ENCODE measurements at places on chromosomes 3 and 15.

DNA sequence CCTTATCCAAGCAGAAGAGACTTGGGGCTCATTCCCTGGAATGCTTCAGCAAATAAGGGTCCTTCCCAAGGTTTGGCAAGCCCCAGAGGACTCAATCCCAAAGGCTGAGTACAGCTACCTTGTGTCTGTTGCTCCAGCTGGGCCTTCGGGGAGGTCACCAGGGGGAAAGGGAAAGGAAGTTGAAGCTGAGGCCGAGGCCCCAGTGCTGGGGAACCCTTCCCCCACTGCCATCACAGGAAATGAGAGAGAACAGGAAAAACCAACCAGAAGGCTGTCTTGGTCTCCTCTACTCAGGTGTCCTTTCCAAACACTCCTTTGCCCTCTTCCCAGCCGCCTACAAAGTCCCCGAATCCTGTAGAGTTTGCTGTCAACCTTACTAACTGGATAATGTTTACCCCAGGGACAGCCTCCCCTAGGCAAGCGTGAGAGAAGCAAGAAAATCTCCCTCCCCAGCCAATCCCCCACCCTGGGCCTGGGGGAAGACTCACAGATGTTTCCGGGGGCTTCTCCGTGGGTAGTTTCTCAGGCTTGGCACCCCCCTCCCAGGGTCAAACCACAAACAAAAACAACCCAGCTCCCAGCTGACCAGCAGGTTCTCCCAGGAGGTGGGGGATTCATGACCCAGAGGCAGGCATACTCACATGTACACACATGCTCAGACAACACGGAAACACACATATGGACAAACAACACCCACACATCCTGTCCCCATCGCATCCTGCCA is 5.5 kb downstream of the CSRNP1 start:
- no peak for DNase-seq

- DNase-seq: no peak
Observed at GRCh38 chr3:151226088-151226563, 23.1 kb upstream of the GPR171 start.

DNA sequence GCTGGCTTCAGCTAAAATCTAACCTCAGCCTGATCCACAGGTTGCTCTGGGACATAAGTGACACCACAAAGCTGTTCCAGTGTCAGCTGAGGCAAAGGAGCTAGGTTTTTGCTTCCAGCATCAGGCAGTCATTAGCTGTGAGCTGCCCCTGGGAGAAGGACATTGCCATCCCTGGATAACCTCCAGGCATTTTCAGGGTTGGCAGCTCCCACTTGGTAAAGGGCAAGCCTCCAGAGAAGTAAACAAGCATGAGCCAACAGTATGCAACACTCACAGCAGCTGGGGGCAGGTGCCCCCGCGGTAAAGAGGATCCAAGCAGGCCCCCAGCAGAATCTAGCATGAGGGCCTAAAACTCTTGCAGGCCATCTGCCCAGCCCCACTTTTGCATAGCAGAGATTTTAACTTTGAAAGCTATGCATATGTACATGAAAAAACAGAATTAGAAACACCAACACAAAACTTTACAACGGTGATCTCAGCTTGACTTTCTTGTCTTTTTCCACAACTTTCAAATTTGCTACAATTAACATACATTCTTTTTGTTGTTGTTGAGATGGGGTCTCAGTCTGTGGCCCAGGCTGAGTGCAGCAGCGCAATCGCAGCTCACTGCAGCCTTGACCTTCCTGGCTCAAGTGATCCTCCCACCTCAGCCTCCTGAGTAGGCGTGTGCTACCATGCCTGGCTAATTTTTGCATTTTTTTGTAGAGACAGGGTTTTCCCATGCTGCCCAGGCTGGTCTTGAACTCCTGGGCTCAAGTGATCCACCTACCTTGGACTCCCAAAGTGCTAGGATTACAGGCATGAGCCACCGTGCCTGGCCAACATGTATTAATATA is 83.8 kb upstream of the TPM1 start:
- DNase-seq: no peak

GRCh38 chr3:128279601-128279880 is 126.3 kb downstream of the EEFSEC start:
- no peak for DNase-seq

DNA sequence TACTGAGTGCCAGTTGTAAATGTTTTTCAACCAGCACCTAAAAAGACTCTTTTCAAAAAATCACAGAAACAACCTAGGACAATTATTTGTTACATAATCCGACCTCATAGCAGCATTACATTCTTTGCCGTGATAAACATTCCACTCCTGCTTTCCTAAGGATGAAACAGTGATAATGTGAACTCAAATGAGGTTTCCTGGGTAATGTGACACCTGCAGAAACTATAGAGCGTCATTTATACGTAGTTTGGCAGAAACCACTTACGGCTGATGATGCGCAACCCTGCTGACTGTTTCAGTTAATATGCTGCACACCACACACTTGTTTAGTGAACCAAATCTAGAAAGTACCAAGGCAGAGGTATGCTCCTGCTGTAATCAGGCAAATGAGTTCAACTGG is 55.8 kb downstream of the SEMA6D start:
- no peak for DNase-seq

GRCh38 chr3:197376020-197376419 is 77.6 kb upstream of the DLG1 start:
- peak; percentile 37 for DNase-seq

DNA sequence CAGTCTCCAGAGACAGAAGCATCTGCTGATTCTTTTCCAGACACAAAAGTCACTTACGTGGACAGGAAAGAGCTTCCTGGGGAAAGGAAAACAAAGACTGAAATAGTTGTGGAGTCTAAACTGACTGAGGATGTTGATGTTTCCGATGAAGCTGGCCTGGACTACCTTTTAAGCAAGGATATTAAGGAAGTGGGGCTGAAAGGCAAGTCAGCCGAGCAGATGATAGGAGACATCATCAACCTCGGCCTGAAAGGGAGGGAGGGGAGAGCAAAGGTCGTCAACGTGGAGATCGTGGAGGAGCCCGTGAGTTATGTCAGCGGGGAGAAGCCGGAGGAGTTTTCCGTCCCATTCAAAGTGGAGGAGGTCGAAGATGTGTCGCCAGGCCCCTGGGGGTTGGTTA is 25.4 kb downstream of the SYNM start:
- no peak for DNase-seq

DNA sequence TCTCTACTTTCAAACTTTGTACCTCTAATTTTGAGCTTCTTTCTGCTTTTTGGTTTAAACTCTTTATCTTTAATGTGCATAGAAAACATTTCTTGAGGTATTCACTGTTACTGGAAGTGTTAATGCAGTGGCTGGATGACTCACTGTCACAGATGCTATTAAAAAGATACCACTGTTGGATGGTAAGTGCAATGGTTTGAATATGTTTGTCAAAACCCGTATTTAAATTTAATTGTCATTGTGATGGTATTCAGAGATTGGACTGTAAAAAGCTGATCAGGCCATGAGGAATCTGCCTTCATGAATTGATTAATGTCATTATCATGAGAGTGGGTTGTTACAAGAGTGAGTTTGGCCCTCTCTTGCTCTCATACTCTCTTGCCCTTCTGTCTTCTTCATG is 70.6 kb downstream of the AP4E1 start:
- DNase-seq: no peak

DNA sequence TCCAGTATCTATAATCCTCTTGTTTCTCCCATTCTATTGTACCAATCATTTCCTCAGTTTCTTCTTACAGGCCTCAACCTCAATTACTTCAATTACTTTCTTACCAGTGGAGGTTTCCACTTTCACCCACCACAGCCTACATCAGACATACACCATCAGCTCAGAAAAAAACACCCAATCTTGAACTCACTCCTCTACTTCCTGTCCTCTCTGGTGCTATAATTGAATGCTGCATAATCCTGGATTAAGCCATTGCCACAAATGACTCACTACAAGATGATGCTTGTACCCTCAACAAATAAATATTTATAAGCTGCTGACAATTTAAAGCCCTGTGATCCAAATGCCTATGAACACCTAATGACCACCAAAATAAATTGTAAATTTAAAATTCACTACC is 18.5 kb downstream of the RYK start:
- no peak for DNase-seq

GRCh38 chr15:95664450-95664849 is 666.0 kb upstream of the NR2F2 start:
- no peak for DNase-seq

DNA sequence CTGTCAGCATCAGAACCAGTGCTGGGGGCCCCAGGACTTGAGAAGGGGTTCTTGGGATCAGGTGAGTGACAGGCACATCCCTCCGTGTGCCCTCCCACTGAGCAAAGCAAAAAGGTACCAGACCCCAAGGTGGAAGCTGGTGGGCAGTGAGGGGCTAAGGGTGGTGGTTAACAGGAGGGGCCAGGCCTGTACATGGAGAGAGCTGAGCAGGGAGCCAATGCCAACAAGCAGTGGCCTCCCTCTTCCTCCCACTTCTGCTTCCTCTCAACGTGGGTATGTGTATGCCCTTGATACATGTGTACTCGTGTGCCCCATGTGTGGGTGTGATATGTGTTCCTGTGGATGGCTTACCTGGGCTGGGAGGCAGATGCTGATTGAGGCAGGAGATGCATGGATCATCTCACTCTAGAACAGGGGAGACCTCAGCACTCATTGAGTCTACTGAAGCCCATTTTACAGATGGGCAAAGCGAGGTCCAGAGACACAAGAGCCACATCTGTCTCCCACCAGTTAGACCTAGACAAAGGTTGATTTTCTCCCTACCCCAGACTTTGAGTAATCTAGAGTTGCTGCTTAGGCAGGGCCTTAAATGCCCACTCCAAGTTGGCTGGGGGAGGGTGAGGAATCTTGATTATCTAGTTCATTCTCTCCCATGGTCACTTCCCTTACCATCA is 945 bp downstream of the VIPR1 start:
- peak; percentile 19 for DNase-seq

GRCh38 chr3:15460891-15461531 is 33.6 kb downstream of the EAF1 start:
- DNase-seq: peak; percentile 51

DNA sequence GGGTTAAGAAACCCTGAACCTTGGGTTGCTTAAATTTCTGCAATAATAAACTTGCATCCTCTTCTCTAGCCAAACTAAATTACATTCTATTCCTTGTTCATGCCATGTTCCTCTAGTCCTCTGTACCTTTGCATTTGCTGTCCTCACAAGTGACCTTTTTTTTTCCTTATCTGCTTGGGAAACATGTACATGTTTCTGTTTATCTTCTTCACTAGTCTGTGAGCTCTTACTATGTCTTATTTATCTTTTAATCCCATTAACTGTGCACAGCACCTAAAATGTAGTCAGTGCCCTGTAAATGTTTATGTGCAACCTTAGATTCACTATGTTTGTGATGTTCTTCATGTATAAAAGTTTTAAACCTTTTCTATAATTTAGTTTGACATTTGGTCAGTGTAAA is 61.9 kb downstream of the REC114 start:
- DNase-seq: no peak

- DNase-seq: no peak
Observed at GRCh38 chr15:89374086-89374981, 39.7 kb upstream of the POLG start.

DNA sequence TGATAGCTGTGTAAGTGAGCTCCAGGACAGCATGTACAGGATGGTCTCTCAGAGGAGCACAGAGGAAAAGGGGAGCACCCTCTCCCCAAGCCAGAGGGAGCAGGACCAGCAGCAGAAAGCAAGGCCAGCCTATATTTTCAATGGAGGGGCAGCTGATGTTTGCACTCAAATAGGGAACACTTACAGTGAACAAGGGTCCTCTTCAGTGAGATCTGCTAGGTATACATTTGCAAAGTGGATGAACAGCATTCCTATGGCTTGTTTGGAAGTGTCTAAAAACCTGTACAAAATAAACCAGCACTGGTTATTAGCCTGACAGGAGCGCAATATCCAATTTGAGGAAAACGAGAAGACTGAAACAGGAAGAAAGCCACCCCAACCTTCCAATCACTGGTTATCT is 17.6 kb upstream of the MUSTN1 start:
- DNase-seq: no peak

GRCh38 chr3:32111560-32111959 is 5.1 kb downstream of the GPD1L start:
- no peak for DNase-seq

- DNase-seq: no peak
Observed at GRCh38 chr3:134796281-134797056, 1.4 kb downstream of the EPHB1 start.

- DNase-seq: no peak
Observed at GRCh38 chr3:150421799-150422548, 13.9 kb downstream of the TSC22D2 start.

- no peak for DNase-seq
Observed at GRCh38 chr3:22980346-22980745, 222.8 kb upstream of the UBE2E2 start.

- DNase-seq: no peak
Observed at GRCh38 chr3:146195030-146195429, 34.0 kb upstream of the PLOD2 start.

DNA sequence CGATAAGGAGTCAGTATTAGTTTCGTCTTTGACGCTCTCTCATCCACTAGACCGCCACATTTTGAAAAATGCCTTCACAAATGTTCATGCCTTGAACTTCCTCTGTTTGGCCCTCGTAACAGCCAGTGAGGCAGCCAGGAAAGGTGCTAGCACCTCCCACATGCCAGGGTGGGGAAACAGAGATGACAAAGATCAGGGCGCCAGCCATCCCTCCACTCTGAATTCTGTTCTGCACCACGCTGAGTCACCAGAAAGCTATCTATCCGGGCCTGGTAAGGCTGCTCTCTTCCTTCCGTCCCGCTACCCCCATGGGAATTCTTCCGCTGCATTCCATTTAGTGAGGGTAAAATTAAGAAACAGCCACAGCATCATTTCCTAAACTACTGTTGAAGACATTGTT is 31.3 kb upstream of the BCL2L10 start:
- no peak for DNase-seq

GRCh38 chr3:38297947-38298711 is 16.0 kb downstream of the SLC22A14 start:
- DNase-seq: no peak

- no peak for DNase-seq
Observed at GRCh38 chr3:132628157-132628556, 31.1 kb downstream of the ACKR4 start.

DNA sequence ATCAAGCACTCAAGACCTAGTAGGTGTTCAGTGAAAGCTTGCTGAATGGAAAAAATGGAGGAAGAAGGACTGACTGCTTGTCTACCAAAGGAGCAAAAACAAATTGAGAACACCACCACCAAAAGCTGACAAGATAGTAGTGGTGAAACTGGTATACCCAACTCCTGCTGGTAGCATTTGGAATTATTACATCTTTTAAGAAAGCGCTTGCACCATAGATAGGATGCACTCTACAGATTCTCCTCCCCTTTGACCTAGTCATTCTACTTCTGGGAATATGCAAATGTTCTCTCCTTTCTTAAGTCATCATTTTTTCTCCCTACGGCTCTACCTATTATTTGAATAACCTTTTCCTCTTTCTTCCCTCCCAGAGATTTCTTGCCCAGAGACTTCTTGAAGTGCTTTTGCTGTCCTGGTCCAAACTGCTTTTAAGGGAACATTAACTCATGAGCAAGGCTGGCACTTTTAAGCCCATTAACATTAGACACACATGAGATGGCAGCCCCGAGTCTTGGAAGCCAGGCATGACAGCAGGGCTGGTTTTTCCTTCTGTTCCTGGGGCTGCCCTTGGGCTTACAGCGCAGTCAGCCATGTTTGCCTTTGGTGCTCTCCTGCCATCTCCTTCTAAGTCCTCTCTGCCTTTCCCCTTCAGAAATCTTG is 75.0 kb upstream of the TLE3 start:
- DNase-seq: no peak

Data from tibial artery (tissue), 4 donors.